ENCODE measurements at places on chromosomes 7 and 10. TPM values are rescaled to one million over a fixed set of nuclear protein-coding genes. Genes with fewer than 3 reads are reported as not detected.

DNA sequence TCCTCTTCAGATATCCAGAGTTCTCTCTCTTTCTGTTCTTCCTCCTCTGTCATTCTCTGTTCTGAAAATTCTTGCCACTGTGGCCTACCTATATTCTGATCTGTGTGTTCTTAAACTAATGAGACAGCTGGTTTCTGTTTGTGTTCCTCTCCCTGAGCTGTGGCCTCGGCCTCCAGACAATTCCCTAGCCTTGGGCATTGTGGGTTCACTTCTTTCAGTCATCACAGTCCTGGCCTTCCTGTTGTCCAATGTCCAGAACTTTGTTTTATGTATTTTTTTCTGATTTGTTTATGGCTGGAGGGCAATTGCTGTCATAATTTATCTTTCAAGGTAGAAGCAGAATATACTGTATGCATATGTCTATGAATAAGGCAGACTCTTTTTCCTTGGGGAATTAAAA is 173.2 kb upstream of the MTPN start:
- no peak for DNase-seq

GRCh38 chr10:60043561-60044241 is 137.3 kb upstream of the CCDC6 start:
- no peak for DNase-seq

GRCh38 chr10:102727037-102727818 is 12.8 kb downstream of the SFXN2 start:
- DNase-seq = no peak

- DNase-seq = no peak
These were observed 1.7 kb downstream of the NCAPG2 start for GRCh38 chr7:158702944-158703343.

- DNase-seq = no peak
These were observed 49.6 kb downstream of the BPGM start for GRCh38 chr7:134696261-134696660.

GRCh38 chr10:97518301-97519043 is 19.7 kb downstream of the UBTD1 start:
- DNase-seq = no peak

Gene EPDR1
- total RNA-seq = 39.3 TPM

Gene ANKRD7
- total RNA-seq = 1.5 TPM

Gene PDE6C
- total RNA-seq = not detected

Gene CALCR
- total RNA-seq = not detected

Gene SLC13A1
- total RNA-seq = not detected
